Memory B cell (primary cell): ENCODE measurements at places on chromosomes 3 and 15.

- H3K27ac ChIP-seq = no peak overlapping the region
- no peak overlapping the region for H3K4me3 ChIP-seq
- DNase-seq = no peak
- H3K4me1 ChIP-seq = peaks cover 3% of the 10 kb centered on the region
These were observed 127.9 kb upstream of the STT3B start for GRCh38 chr3:31404871-31405270.

GRCh38 chr3:126208182-126208581, 27.8 kb upstream of the ALDH1L1 start:
- H3K36me3 ChIP-seq = peaks cover 3% of the 10 kb centered on the region
- no peak overlapping the region for H3K27ac ChIP-seq
- no peak overlapping the region for H3K4me3 ChIP-seq
- H3K27me3 ChIP-seq = peaks cover 29% of the 10 kb centered on the region
- no peak for DNase-seq

- no peak overlapping the region for H3K4me3 ChIP-seq
- DNase-seq = no peak
- peaks cover 3% of the 10 kb centered on the region for H3K36me3 ChIP-seq
These were observed 94.5 kb downstream of the TPRA1 start for GRCh38 chr3:127495821-127496655.

DNA sequence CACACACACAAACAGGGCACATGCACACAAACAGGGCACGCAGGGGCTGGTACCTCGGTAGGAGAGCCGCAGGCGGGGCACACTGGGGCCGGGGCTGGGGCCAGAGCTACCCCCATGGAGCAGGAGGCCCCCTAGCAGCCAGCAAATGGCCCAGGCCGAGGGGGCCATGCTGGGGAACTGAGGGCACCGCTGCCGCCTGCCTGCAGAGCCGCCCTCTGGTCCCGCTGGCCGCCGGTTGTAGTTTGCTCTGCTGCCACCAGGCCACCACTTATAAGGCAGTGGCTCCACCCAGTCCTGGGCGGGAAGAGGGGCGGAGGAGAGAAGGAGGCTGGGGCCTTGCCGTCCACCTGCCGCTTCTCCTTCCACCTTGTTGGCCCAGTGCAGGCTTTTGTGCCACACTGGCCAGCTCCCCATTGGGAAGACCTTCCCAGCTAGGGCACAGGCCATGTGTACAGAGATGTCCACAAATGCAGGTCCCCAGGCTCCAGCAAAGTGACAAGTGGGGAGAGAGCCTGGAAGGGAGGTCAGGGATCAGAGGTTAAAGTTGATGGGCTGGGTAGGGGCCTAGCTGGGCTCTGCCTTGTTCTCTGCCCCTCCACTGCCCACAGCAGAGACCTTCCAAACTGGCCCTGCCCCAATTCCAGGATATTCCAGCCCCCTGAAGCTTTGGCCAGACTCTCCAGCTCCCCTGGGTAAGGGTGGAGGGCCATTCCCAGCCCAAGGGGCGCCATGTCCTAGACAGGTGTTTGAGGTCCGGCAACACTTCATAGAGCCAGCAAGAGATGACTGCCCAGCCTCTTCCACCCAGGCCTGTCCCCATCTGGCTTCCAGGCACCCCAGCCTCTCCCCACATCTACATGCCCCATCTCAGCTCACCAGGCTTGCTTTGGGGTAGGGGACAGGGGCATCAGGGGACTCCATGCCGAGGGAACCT, at the start of gene SEMA3G:
Gene SEMA3G, minus strand, starts transcription at position 244 of the 934 bp plus-strand sequence. Its CDS starts 76 bp downstream, at position 168.
- peak; percentile 63 for DNase-seq
- no peak within 1 kb of the TSS for H3K4me3 ChIP-seq
- peaks cover 16% of the 10 kb centered on the region for H3K4me1 ChIP-seq
- no peak within 1 kb of the TSS for H3K27ac ChIP-seq

- H3K27me3 ChIP-seq = no peaks in the 10 kb centered on the region
- H3K4me3 ChIP-seq = no peak overlapping the region
- no peaks in the 10 kb centered on the region for H3K4me1 ChIP-seq
- no peak overlapping the region for H3K27ac ChIP-seq
- DNase-seq = no peak
- no peaks in the 10 kb centered on the region for H3K36me3 ChIP-seq
These were observed 781.7 kb downstream of the MECOM start for GRCh38 chr3:168881804-168882203.
